ENCODE measurements at places on chromosomes 5 and 9.

DNA sequence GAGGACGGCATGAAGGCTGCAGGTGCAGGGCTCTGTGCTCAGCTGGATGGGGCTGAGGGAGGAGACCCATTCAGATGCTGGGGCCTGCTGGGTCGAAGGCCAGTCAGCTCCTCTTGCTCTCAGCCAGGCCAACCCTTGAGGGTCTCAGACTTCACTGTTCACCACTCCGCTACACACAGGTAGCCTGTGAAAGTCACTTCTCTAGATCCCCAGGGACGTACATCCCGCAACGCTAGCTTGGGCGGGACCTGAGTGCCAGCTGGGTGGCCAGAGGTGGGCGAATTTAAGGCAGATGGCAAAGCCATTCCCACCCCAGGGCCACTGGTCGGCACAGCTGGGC is 42.2 kb upstream of the FCN1 start:
- no peak for DNase-seq

- DNase-seq = no peak
Observed at GRCh38 chr5:60891667-60892066, 47.6 kb upstream of the ELOVL7 start.

- no peak for DNase-seq
Observed at GRCh38 chr5:173973616-173973969, 15.4 kb upstream of the C5orf47 start.

- no peak for DNase-seq
Observed at GRCh38 chr5:73617510-73618279, 8.3 kb upstream of the ARHGEF28 start.

DNA sequence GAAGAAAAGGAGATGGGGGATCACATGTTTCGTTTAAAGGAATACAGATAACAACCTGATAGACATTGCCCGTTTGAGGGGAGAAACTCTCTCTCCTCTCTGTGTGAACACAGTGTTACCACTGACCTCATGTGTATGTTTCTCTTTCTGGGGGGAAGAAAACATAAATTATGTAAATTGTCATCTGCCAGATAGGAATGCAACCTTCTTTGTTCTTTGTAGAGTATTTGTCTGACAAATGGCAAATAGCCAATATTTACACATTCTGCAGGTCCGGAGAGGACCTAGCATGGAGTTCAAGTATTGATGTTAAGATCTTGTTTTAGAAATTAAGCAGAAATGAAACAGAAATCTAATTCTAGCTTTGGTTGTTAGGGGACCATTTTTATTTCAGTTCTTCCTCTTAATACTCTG is 276.3 kb downstream of the SAXO1 start:
- no peak for DNase-seq

DNA sequence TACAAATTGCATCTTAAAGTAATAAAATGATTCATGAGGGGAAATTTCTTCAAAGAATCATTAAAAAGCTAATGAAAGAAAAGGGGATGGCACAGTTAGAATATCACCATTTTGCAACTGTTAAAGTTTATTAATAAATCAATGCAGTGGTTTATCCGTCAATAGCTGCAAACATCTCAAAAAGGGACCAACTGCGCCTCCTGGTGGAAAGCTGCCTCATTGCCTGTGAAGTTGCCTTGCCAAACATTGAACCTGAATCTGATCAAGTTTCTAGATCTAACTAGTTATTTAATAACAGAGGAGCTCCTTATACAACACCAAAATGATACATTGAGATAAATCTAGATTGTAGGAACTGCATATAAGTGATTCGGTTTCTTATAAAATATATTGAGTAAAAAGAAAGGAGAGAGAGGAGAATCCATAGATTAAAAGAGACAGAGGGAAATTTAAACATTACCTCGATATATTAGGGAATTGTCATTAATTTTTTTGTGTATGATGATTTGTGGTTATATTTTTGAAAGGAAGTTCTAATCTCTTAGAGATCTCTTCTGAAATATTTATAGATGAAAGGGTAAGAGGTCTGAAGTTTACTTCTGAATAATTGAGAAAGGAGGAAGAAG is 6.9 kb upstream of the NDUFB6 start:
- peak; percentile 51 for DNase-seq

DNA sequence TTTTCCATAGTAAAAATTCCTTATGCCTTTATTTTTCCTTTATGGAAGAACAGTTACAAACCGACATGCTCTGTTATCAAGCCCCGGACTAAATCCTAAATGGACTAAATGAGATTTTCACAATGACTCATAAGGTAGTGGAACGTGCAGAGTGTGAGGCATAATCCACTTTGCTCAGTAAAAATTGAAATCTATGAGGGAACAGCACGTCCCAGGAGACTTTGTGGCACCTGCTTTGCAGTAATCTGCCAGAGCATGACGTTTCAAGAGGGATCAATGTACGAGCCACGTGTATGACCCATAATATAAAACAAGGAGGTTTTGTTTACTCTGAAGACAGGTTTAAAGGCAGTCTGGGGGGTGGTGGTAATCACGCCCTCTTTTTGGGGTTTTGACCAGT is 83.8 kb upstream of the GNA14 start:
- DNase-seq = no peak

DNA sequence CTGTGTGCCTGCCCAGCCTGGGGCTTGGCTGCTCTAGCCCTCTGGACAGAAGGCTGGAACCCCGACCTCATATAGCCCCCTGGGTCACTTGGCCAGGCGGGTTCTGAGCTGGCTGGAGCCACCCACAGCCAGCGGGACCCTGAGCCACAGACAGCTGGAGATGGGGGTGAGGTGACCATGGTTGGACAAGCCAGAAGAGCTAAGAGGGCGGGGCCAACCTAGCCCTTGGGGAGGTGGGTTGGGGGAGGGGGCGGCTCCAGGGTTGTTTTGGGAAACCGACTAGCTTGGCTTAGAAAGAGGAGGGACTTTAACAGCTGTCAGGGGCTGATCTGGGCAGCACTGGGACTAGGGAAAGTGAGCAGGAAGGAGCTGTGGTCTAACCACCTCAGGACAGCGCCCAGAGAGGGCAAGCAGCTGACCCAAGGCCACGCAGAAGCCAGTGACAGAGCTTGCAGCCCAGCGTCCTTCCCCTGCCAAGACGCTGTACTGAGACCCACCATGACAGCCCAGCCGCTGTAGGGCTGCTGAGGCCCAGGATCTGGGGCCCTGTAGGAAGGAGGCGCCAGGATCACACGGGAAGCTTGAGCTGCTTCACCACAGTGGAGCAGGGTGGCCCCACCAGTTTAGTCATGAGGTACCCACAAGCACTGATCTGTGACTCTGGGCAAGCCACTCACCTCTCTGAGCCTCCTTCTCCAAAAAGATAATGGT is 2.2 kb downstream of the AIF1L start:
- no peak for DNase-seq

DNA sequence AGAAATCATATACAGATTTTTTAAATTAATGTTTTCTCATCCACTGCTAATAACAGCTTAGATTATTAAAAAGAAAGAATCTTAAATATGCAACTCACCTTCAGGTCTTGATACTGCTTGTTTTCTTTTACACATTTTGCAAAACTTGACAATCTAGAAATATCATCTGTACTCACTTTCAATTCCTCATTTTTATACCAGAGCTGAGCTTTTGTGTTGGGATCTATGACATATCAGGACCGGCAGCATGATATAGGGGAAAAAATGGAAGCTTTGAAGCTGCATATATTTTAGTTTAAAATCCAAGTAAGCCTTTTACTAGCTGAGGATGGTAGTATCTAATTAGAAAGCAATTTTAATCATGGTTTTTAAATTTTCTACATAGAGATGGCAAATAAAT is 75.7 kb upstream of the SMARCA2 start:
- peak; percentile 15 for DNase-seq

DNA sequence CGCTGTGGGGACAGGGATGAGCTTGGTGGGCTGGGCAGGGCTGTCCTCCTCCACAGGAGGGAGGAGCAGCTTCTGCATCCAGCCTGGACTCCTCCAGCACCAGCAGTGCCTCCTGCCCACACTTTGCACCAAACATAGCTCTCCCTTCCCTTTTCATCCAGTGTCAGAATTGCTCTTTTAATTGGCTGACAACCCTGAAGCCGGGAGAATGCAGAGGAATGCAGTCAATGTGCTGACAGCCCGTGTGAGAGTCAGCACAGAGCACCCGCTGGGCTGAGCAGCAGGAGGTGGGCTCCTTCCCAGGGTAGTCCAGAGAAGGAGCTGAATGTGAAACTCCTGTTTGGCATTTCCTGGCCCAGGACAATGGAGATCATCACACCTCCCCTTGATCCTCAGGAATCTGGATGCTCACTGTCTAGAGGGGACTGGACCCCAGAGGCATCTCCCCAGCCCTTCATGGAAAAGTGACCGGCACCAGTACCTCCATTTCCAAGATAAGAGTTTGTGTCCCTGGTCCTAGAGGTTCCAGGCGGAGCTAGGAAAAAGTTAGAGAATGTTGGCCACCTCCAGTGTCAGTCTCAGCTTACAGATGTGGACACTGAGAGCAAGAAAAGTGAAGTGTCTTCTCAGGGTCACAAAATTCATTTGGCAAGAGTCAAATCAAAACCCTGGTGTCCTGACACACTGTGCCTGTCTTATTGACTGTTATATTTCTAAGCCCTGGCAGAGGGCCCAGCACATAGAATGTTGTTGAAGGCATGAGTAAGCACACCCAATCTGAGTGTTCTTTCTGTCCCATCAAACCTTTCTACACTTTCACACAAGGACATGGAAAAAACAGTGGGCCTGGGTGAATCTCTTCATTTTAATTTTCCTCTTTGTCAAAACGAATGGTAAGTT is 202.1 kb downstream of the SNX18 start:
- no peak for DNase-seq

DNA sequence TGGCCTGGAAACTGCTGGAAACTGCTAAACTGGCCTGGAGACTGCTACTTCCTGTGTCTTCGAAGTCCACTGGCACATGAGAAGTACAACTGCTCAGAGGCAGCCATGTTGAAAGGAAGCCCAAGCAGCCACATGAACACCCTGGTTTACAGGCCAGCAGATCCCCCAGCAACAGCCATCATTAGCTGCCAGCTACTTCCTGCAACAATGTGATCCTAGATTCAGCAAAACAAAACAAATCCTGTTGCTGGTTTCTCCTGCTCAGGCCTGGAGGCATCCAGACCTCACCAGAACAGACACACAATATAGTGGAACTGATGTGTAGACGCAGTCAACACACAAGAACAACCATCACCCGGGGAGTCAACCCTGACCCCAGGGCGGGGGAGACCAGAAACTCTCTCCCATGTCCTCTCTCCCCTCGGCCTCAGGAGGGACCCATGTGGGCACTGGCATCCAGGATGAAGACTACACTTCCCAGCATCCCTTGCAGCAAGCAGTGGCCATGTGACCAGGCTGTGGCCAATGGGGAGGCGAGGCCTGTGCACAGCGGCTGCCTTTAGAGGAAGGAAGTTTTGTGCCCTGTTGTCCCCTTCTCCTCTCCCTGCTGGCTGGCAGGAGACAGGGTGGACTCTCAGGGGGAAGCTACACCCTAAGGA is 9.2 kb upstream of the LCN15 start:
- no peak for DNase-seq

DNA sequence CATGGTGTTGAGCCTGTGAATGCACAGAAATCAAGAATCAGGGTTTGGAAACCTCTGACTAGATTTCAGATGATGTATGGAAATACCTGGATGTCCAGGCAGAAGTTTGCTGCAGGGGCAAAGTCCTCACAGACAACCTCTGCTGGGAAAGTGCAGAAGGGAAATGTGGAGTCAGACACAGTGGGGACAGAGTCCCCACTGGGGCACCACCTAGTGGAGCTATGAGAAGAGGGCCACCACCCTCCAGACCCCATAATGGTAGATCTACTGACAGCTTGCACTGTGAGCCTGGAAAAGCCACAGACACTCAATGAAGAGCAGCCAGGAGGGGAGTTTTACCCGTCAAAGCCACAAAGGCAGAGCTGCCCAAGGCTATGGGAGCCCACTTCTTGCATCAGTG is 181.9 kb upstream of the SEMA6A start:
- DNase-seq = no peak

DNA sequence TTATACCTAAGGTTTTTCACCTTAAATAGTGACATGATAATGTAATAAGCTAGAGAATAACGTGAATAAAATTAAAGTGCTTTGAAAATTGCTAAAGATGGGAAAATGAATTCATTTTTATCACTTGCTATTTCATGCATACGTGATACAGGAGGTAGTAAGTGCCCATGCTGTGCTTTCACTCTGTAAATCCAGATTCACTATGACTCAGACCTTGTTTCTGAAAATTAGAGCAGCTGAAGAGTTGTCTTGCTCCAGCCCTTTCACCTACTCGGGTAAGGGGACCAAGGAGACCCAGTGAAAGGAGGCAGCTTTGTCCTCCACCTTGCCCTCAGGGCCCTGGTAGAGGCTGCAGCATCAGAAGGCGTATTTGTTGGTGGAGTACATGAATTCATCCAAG is 87.9 kb downstream of the ANKH start:
- no peak for DNase-seq

DNA sequence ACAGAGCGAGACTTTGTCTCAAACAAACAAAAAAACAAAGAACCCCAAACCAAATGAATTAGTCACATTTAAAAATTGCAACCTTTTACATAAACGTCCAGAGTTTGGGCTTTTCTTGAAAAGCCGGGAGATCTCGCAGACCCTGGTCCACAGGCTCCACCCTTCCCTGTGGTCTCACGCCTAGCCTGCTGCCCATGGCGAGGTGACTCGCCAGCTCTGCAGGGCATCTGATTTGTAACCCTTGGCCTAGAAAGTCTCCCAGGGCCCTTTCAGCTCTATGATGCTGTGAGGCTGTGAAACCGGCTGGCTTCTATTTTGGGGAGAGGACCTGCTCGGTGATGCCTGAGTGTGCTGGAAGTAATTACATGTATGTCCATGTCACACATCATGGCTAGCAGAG is 44.7 kb upstream of the PHYKPL start:
- DNase-seq = no peak

- no peak for DNase-seq
Observed at GRCh38 chr5:103393101-103393754, 134.7 kb downstream of the MACIR start.

- no peak for DNase-seq
Observed at GRCh38 chr5:115423541-115423940, 121.0 kb downstream of the FEM1C start.

DNA sequence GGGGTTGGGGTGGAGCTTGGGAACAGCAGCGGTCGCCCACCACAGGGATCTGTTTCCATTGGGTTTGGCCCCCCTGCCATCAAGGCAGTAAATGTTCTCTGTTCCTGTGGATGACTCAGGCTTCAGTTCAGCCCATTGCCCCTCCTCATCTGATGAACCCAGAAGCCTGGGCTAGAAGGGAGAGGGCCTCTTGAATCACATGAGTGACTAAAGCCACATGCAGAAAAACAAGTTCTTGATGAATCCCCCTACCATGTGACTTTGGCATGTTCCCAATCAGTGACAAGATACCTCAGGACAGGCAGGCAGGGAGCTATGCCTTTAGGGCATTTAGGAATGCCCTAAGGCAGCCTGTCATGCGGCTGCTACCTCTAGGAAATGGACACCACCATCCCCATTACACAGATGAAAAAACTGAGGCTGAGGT is 2.5 kb downstream of the SH3PXD2B start:
- no peak for DNase-seq

GRCh38 chr9:98897745-98898144 is 46.0 kb upstream of the COL15A1 start:
- no peak for DNase-seq

GRCh38 chr5:7886849-7887475 is 18.0 kb downstream of the MTRR start:
- DNase-seq = no peak

GRCh38 chr5:22051881-22052280 is 801.3 kb downstream of the CDH12 start:
- DNase-seq = no peak

Data from GM20000 (cell line).